ENCODE measurements at places on chromosomes 2 and 18.

- no peak overlapping the region for H3K27ac ChIP-seq
- peaks cover 4% of the 10 kb centered on the region for H3K27me3 ChIP-seq
- no peaks in the 10 kb centered on the region for H3K4me1 ChIP-seq
- H3K4me3 ChIP-seq, result no peak overlapping the region
Observed at GRCh38 chr2:149410701-149411484, 80.5 kb downstream of the LYPD6 start.

DNA sequence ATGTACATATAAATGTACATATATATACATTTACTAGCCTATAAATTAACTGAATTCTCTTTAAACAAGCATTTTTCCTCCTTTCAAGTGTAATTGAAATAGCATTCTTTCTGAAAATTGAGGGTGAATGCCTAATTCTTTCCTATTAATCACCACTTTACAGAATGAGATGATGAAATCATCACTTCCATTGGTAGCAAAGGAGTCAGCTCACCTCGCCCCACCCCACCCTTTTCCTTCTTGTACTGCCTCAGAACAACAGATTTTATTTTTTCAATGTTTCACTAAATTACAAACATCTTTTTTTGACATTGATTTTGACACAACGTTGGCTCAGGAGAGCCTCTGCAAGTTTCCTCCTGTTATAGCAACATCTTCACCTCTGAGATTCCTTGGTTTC, 181.9 kb upstream of the CDH7 start:
- no peak overlapping the region for H3K4me3 ChIP-seq
- H3K27me3 ChIP-seq, result no peaks in the 10 kb centered on the region
- no peak for DNase-seq
- H3K36me3 ChIP-seq, result no peaks in the 10 kb centered on the region

DNA sequence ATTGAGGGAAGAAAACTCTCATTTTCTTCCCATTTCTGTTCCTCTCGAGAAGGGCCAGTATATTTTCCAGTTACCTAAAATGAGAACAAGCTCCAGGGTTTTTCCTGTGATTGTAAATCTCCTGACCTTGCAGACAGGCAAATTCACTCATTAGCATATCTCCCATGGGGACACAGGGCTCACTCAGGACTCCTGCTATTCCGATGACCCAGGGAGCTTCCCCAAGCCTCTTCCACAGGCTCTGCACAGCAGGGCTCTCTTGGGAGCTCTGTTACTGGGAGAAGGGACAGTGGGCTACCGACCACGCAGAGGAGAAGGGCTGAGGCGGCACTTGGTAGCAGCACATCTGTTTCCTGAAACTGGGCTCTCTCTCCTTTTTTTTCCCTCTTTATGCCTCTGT, 135.2 kb upstream of the CAPN13 start:
- DNase-seq, result no peak
- no peaks in the 10 kb centered on the region for H3K4me1 ChIP-seq
- no peak overlapping the region for H3K4me3 ChIP-seq

DNA sequence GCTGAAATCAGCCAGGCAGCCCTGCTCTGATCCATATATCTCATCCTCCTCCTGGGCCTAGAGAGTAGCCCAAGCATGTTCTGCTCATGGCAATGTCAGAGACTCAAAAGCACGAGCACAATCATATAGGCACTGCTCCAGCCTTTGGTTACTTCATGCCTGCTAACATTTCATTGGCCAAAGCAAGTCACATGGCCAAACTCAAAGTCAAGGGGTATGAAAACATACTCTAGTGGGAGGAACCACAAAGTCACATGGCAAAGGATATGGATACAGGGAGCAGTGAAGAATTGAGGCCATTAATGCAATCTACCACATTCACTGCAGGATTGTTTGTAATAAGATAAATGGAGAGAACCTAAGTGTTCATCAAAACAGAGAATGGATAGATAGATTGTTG, 87.8 kb upstream of the SPATS2L start:
- H3K27ac ChIP-seq, result no peak overlapping the region
- no peak for DNase-seq

- H3K4me1 ChIP-seq, result no peaks in the 10 kb centered on the region
- H3K27ac ChIP-seq, result no peak overlapping the region
- no peak for DNase-seq
- H3K27me3 ChIP-seq, result peaks cover 22% of the 10 kb centered on the region
Observed at GRCh38 chr2:95552911-95553310, 38.9 kb upstream of the TRIM43 start.

- H3K4me1 ChIP-seq, result peaks cover 12% of the 10 kb centered on the region
- peak overlapping the region; percentile 76 for H3K27ac ChIP-seq
- no peaks in the 10 kb centered on the region for H3K36me3 ChIP-seq
Observed at GRCh38 chr2:128623776-128624761, 305.4 kb upstream of the HS6ST1 start.

DNA sequence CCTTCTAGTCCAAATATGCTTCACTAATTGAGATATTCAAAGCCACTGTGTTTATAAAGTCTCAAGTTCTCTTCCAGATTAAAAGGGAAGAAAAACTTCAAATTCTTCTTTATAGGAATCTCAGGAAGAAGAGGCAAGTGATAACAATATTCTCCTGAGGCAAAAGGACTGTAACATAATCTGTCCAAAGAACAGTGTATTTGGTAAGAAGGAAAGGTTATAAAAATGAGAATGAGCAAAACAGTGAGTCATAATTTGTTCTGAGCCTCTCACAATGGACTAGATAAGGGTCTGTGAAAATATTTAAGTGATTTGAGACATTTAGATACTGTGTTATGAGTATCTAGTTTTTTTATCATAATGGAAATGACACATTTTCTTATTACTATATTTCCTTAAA, 44.3 kb downstream of the SNRPD1 start:
- no peaks in the 10 kb centered on the region for H3K4me1 ChIP-seq
- DNase-seq, result no peak
- H3K27me3 ChIP-seq, result no peaks in the 10 kb centered on the region
- H3K4me3 ChIP-seq, result no peak overlapping the region

DNA sequence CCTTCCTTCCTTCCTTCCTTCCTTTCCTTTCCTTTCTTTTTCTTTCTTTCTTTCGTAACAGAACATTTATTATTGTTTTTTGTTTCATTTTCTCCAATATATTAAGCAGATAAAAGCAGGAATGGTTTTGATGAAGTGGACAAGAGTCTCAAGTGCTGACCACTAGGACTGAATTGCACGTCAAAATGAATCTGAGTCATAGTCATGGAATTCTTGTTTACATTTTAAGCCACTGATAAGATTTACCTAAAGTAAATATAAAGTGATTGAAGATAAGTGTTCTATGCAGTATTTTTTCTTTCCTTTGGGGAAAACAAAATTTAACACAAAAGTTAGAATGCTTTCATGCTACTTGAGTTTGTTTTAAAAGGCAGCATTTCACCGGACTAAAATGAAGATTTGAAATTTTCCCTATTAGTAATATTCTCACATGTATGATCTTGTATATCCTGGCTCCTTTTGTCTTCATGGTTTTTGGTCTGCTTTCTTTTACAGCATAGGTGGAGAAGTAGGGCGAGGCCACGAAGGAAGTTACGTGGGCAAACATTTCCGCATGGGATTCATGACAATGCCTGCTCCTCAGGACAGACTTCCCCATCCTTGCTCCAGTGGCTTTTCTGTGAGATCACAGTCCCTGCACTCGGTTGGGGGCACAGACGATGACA, 113.5 kb downstream of the NYAP2 start:
- H3K27me3 ChIP-seq, result peaks cover 9% of the 10 kb centered on the region
- DNase-seq, result no peak
- no peak overlapping the region for H3K27ac ChIP-seq
- no peak overlapping the region for H3K4me3 ChIP-seq
- no peaks in the 10 kb centered on the region for H3K36me3 ChIP-seq

GRCh38 chr2:156687715-156688114, 251.5 kb downstream of the GPD2 start:
- no peaks in the 10 kb centered on the region for H3K4me1 ChIP-seq
- H3K4me3 ChIP-seq, result no peak overlapping the region
- H3K27ac ChIP-seq, result no peak overlapping the region
- no peaks in the 10 kb centered on the region for H3K36me3 ChIP-seq
- DNase-seq, result no peak

DNA sequence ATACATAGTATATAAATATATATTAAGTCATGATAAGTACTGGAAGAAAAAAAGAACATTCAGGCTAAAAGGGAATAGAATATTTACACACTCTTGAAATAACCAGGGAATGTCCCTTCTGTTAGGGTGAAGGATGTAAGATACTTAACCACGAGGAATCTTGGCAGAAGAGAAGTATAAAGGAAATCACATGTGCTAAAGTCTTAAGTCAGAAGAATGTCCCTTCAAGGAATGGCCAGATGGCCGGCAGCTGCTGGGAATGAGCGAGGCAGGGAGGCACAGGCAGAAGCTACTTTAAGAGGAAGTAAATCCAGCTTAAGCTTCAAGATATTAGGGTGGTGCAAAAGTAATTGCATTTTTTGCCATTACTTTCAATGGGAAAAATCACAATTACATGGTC, 5.5 kb downstream of the CCDC102B start:
- no peaks in the 10 kb centered on the region for H3K27me3 ChIP-seq
- no peaks in the 10 kb centered on the region for H3K4me1 ChIP-seq
- no peak for DNase-seq
- no peak overlapping the region for H3K4me3 ChIP-seq
- H3K27ac ChIP-seq, result no peak overlapping the region

GRCh38 chr2:225930687-225931086, 531.2 kb downstream of the NYAP2 start:
- no peak overlapping the region for H3K4me3 ChIP-seq
- H3K4me1 ChIP-seq, result no peaks in the 10 kb centered on the region
- H3K27ac ChIP-seq, result no peak overlapping the region
- no peak for DNase-seq

DNA sequence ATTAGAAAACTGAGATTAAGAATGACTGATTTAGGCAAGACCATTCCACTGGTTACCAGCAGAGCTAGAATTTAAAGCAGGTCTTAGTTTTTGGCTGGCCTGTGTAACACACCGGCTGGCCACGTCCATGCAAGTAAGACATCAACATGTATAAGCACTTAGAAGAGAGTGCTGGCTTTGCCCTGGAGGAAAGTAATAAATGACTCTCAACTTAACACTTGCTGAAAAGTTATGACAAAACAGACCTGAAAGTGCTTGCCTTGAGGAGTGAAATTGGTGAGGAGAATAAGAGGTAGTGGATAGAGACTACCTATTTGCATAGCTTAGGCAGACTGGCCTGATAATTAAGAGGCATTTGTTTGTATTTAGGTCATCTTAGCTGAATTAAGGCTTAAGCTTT, 165.7 kb upstream of the KCNJ3 start:
- no peaks in the 10 kb centered on the region for H3K4me1 ChIP-seq
- no peak overlapping the region for H3K27ac ChIP-seq
- DNase-seq, result no peak
- no peaks in the 10 kb centered on the region for H3K27me3 ChIP-seq
- no peaks in the 10 kb centered on the region for H3K36me3 ChIP-seq

GRCh38 chr18:12593866-12594265, 64.0 kb downstream of the SPIRE1 start:
- H3K27me3 ChIP-seq, result no peaks in the 10 kb centered on the region
- no peak overlapping the region for H3K4me3 ChIP-seq
- H3K27ac ChIP-seq, result no peak overlapping the region
- no peaks in the 10 kb centered on the region for H3K36me3 ChIP-seq

- no peak overlapping the region for H3K27ac ChIP-seq
- H3K27me3 ChIP-seq, result peaks cover 70% of the 10 kb centered on the region
- peaks cover 7% of the 10 kb centered on the region for H3K4me1 ChIP-seq
- DNase-seq, result no peak
- no peaks in the 10 kb centered on the region for H3K36me3 ChIP-seq
Observed at GRCh38 chr2:149037851-149038250, 648 bp upstream of the LYPD6B start.

GRCh38 chr18:13726972-13727331, 479 bp downstream of the RNMT start:
- peaks cover 61% of the 10 kb centered on the region for H3K4me1 ChIP-seq
- H3K27me3 ChIP-seq, result no peaks in the 10 kb centered on the region
- peak; percentile 55 for DNase-seq

- no peaks in the 10 kb centered on the region for H3K36me3 ChIP-seq
- no peak overlapping the region for H3K4me3 ChIP-seq
- H3K4me1 ChIP-seq, result no peaks in the 10 kb centered on the region
- H3K27ac ChIP-seq, result no peak overlapping the region
- H3K27me3 ChIP-seq, result peaks cover 8% of the 10 kb centered on the region
Observed at GRCh38 chr2:227043981-227044380, 120.0 kb downstream of the COL4A4 start.

GRCh38 chr18:33712719-33713118, 134.7 kb downstream of the ASXL3 start:
- H3K27me3 ChIP-seq, result no peaks in the 10 kb centered on the region
- H3K4me1 ChIP-seq, result no peaks in the 10 kb centered on the region
- H3K4me3 ChIP-seq, result no peak overlapping the region
- no peak for DNase-seq
- H3K27ac ChIP-seq, result no peak overlapping the region
- H3K36me3 ChIP-seq, result no peaks in the 10 kb centered on the region

DNA sequence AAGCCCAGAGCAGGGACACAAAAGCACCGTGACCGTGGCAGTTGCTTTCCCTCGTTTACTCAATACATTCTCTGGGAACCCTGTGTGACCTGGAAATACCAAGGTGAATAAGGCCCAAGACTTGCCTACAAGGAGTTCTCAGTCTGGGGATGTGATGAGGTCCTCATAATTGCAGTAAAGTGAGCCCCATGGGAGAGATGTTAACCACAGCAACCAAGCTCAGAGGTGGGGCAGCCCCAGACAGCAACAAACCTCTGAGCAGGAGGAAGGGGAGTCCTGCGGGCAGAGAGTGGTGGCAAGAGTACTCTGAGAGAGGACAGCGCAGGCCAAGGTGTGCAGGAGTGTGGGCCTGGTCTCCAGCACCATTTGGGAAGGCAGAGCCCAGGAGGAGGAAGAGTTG, 91.6 kb downstream of the TTC32 start:
- peaks cover 9% of the 10 kb centered on the region for H3K27me3 ChIP-seq
- no peak overlapping the region for H3K27ac ChIP-seq
- DNase-seq, result no peak

- no peak overlapping the region for H3K4me3 ChIP-seq
- DNase-seq, result peak; percentile 65
- H3K27ac ChIP-seq, result no peak overlapping the region
- H3K36me3 ChIP-seq, result no peaks in the 10 kb centered on the region
- H3K4me1 ChIP-seq, result no peaks in the 10 kb centered on the region
- H3K27me3 ChIP-seq, result no peaks in the 10 kb centered on the region
Observed at GRCh38 chr2:198127627-198128026, 323.2 kb downstream of the PLCL1 start.

- no peak overlapping the region for H3K4me3 ChIP-seq
- peak; percentile 80 for DNase-seq
- H3K4me1 ChIP-seq, result no peaks in the 10 kb centered on the region
Observed at GRCh38 chr2:70919672-70920366, 15.9 kb upstream of the ATP6V1B1 start.

DNA sequence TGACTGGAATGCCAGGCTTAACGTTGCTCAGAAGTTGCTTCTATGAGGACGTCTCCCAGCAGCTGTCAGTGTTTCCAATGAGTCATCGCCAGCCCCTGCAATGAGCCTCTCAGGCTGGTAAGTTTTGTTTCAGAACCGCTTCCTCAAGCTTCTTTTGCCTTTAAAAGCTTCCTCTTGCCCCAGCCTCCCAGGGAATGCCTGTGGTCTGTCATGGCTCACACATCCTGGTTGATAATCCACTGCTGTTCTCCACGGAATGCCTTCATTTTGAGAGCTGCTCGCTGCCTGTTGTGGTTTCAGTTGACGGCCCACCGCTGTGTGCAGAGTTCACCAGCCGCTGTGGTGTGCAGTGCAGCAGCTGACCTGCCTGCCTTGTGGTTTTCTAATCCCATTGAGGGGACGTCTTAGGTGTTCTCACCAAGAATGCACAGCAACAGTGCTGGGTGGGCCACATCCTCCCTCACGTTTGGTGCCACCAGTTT, 96.4 kb downstream of the RTP5 start:
- H3K27ac ChIP-seq, result peak overlapping the region; percentile 77
- H3K36me3 ChIP-seq, result peaks cover 3% of the 10 kb centered on the region
- H3K27me3 ChIP-seq, result no peaks in the 10 kb centered on the region
- peaks cover 33% of the 10 kb centered on the region for H3K4me1 ChIP-seq
- H3K4me3 ChIP-seq, result peak overlapping the region; percentile 26
- DNase-seq, result peak; percentile 54
